ENCODE measurements at places on chromosomes 7 and 10. TPM values are rescaled to one million over a fixed set of nuclear protein-coding genes. Genes with fewer than 3 reads are reported as not detected.

The DYNC1I1 gene
- 2.2 TPM for total RNA-seq

DNA sequence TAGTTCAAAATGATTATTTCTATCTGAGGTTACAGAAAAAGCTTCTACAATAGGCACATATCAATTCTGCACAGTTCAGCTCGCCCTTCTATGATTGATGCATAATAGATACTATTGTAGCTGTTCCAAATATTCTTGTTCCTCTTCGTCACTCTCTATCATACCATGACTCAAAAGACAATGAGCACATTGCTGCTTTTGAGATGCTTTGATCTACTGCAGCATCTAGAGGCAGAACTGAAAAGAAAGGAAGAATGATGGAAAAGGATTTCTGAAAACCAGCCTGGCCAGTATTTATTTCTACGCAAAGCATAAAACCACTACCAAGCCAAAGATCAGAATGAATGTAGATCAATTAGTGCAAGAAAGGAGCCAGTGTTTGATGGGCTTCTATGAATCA, 59.3 kb upstream of the PLXDC2 start:
- no peak for DNase-seq

- DNase-seq, result peak; percentile 85
These were observed at the start of gene DENND2A for GRCh38 chr7:140640727-140641523. DENND2A (minus strand) TSS chr7:140640813; CDS start chr7:140602397, 38,416 bp downstream.

DNA sequence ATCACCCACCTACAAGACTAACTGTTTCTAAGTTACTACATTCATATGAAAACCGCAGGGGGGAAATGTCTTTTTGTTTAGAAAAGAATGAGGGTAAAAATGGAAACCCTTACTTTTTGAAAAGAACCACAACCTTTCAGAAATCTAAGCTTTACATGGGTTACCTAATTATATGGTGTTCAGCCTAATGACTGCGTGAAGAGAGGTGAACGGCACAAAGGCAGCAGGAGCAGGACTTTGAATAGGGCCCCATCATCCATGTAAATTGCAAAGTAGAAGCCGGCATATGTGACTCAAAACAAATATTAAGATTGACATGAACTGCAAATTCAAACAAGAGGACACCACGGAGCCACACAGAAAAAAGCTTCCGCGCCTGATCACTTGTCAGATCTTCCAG, 25.1 kb downstream of the NEBL start:
- no peak for DNase-seq

The PRPS1L1 gene
- total RNA-seq, result not detected

The ADCYAP1R1 gene
- not detected for total RNA-seq
